ENCODE measurements at places on chromosomes 7 and 10.

GRCh38 chr10:63021225-63021624 is 111.9 kb upstream of the NRBF2 start:
- DNase-seq = no peak

DNA sequence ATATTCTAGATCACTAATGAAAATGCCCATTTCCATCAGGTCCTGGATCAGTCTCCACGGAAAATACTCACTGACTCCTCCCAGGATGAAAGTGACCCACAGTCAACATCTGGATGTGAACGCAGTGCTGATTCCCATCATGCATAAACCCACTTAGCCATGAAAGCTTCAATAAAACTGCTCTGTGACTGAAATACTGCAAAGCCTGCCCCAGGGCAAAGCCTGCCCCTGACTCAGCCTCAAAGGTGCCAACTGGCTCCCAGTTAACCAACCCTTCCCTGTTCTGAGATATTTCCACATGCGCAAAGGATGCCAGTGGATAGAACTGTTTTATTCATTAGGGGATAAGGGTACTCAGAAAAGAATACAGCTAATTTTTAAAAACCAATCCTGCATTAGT is 24.0 kb downstream of the OSBPL3 start:
- DNase-seq = no peak

- DNase-seq = no peak
These were observed 107.4 kb downstream of the ETV1 start for GRCh38 chr7:13882051-13882450.

DNA sequence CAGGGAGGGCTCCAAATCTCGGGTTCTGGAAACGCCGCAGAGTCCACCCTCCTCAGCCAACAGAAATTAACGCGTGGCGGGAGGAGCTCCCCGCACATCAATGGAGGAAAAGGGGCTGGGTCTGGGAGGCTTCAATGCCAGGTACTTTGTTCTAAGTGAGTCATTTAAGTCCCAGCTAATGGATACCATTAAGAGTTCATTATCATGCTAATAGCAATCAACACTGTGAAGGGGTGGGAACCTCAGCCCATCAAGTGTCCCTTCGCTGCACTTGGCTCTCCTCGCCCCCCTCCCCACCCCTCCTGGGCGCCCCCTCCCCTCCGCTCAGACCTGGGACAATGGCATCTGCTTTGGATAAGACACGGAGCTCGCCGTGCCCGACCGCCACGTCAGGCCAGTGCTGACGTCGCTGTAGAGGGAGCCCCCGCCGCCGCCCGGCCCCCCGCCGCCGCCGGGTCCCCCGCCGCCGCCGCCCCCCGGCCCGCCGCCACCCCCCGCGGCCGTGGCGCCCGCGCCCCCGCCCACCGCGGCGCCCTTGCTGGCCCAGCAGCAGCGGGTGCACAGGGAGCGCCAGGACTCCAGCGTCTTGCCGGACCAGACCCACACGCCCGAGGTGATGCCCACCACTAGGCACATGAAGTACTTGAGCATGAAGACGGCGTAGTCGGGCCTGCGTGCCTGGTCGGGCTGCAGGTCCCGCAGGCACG is 2.9 kb downstream of the FZD8 start:
- no peak for DNase-seq

- DNase-seq = no peak
These were observed 604.2 kb upstream of the POM121L12 start for GRCh38 chr7:52431082-52431815.

DNA sequence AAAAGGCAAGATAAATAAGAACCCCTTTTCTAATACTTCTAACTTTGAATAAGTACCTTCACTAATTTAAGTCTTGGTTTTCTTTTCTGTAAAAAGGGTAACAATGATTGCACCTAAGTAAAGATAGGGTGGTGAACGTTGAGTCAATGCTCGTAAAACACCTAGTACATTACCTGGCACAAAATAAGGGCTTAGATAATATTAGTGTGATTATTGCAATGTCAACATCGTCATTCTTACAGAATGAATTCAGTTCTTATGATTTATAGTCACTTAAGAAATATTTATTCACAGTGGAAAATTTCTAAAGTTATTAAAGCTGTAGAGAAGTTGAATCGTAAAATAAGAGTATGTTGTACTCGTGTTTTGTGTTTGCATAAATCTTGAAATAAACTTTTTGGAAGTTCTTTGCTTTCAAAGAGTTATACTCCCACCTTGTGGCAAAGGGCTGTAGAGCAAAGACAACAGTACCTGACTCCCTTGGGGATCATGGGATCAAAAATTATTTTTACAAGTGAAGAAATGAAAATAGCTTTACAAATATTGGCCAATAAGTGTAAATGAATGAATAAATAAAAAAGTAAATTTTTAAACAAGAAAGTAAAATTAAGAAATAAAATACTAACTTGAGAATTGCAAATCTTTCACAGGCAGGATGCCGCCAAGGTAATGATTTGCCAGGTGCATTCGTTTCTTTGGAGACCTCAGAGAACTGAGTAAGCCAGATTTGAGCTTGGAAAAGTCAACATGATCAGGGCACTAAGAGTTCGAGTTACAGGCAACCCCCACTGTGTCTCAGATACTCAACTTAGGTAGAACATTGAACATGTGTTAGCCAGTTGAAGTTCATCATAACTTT is 285.8 kb upstream of the CACNA2D1 start:
- no peak for DNase-seq

GRCh38 chr10:12892924-12893323 is 108.6 kb downstream of the CCDC3 start:
- DNase-seq = no peak

GRCh38 chr10:13360587-13360986 is 12.5 kb upstream of the SEPHS1 start:
- DNase-seq = no peak

- no peak for DNase-seq
These were observed 406.4 kb downstream of the SEMA3D start for GRCh38 chr7:84780158-84781124.

GRCh38 chr7:157952841-157953645 is 616.2 kb downstream of the DNAJB6 start:
- no peak for DNase-seq

DNA sequence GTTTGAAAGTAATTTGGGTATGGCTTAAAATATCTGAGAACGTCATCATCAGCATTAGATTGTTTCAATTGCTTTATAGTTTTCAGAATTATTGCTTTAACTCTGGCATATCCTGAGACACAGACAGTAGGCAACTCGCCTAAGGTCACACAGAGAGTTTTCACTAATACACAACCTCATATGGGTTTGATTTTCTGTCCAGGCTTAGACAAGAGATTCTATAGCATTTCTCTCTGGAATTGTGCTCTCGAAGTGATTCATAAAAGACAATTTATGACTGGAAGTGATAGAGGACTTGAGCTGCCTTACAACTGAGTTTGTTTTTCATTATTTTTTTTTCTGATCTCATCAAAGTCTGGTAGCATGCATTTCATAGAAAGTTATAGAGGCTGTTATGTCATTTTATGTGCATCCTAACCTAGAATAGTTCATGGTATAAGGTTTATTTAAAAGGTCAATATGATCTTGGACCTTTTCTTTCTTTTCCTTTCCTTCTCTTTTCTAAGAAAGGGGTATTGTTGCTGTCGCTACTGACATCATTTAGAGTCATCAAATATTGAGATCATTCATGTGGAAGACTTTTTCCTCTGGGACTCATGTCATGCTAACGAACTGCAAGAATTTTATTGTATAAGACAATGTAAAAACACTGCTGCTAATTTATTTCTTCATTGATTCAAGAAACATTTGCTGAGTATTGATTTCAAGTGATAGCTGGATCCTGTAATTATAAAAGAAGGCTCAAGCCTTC is 278.2 kb downstream of the PLXDC2 start:
- no peak for DNase-seq

DNA sequence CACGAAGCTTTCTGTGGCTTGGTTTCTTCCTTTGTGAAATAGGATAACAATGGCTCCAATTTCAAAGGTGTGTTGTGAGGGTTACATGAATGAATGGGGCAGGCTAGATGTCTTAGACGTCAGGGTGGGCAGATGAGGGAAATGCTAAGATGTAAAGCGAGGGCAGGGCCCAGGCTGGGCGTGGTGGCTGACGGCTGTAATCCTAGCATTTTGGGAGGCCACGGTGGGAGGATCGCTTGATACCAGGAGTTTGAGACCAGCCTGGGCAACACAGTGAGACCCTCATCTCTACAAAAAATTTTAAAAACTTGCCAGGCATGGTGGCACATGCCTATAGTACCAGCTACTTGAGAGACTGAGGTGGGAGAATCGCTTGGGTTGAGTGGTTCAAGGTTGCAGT is 607.7 kb upstream of the FOXK1 start:
- no peak for DNase-seq

GRCh38 chr7:106588422-106589197 is 72.3 kb downstream of the CCDC71L start:
- no peak for DNase-seq

DNA sequence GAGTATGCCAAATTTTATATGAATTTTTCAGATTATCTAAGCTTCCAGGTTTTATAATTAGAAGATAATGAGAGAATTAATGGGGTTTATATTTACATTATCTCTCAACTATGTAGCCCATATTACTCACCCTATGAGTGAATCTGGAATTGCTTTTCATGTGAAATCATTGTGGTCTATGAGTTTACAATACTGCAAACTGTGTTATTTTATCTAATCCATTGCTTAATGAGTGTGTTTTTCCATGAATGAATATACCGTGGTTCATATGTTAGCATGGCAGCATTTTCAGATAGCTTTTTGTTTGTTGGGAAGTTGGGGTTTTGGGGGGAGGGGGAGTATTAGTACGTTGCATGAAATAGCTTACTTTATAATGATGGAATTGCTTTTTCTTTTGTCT is 44.5 kb downstream of the FGFBP3 start:
- DNase-seq = no peak

GRCh38 chr7:157116762-157117161 is 22.0 kb upstream of the UBE3C start:
- no peak for DNase-seq

DNA sequence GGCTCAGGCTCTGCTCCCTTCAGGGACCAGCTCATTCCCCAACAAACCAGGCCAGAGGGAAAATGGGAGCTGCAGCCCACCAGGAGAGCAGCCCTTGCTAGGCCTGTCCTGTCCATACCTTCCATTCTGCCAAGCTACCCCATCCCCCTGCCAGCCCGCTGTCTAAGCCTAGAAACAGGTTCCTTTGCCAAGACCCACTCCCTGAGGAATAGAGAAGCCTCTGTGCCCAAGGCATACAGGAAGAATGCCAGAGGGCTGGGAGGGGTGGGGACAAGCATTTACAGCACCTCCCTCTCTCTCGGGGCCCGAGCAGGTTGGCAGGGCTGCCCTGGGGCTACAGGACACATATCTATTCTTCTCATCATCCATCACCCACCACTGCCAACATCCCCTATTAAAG is 178.3 kb downstream of the GRID1 start:
- DNase-seq = no peak

- DNase-seq = no peak
These were observed 263.2 kb downstream of the POU6F2 start for GRCh38 chr7:39240864-39241263.

- no peak for DNase-seq
These were observed 234.4 kb downstream of the TEX36 start for GRCh38 chr10:125448596-125448995.

DNA sequence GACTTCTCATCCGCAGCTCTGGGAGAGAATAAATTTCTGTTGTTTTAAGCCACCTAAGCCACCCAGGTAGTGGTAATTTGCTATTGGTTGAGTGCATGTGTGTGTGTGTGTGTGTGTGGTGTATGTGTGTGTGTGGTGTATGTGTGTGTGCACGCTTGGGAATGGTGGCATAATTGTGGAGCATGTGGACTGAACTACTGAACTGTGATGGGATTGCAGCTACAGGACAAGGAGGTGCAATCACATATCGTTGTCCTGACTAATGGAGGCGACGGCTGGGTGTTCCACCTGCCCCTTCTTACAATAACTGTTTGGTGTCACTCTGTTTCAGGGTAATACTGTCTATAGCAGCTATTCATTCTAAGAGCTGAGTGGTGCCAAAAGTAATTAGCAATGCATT is 448.7 kb upstream of the PFKP start:
- no peak for DNase-seq

DNA sequence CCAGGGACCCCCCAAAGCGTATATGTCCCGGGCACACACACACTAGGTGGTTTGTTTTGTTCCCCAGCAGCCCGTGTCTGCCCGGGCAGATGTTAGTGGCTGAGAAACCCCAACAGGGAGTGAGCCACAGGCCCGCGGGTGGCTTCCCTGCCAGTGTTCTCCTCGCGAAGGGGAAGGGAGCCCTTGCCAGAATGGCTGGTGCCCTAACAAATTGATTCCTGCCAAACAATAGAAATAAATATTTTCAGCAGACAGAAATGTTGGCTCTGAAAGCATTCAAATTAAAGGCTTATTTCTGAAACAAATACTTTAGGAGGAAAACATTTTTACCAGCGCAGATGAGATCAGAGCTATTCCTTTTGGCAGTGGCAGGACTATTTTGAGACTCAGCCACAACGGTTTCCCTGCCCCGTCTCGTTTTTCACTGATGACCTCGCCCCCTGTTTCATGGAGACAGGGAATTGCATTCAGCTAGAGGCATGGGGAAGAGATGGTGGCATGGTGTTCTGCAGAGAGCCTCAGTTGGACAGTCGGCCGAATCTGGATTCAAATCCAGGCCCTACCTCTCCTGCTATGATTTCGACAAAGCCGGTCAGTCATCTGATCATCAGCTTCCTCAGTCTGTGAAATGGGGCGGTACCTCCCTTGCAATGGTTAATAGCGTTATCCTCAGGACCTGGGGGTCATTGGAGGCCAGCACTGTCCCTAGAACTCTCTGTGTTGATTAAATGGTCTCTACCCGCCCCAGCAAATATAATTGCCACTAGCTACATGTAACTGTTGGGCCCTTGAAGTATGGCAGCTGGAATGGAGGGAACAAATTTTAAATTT is 84.5 kb downstream of the CUX1 start:
- DNase-seq = no peak

DNA sequence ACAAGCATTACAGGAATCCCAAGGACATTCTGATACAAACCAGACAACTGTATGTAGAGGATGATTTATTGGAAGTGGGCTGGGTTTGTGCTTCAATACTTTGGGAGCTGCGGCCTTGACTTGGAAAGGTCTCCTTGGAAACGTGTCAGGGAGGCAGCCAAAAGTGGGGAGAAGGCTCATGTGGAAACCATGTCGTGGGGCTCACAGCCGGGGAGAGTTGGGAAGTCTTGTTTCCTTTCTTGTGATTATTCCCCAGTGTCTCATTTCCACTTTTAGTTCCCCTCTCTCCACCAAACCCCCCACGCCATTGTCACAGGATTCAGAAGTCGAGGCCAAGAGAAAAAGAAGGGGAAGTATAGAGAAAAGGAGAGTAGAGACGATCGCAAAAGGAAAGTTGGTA is 53.9 kb upstream of the SFMBT2 start:
- DNase-seq = no peak

- DNase-seq = no peak
These were observed 55.6 kb upstream of the DLX6 start for GRCh38 chr7:96949766-96950165.

DNA sequence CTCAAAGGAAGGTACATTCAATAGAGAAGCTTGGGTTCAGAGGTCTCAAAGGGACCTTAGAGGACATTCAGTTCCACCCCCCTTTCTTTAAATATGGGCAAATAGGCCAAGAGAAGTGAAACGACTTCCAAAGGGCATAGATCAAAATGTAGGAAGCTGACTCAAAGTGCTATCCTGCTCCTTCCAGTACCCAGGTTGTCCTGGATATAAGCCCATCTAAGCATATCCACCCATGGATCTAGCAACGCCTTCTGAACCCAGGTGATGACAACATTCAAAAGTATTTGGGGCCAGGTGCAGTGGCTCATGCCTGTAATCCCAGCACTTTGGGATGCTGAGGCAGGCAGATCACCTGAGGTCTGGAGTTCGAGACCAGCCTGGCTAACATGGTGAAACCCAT is 5.3 kb downstream of the ATXN7L1 start:
- DNase-seq = no peak

Measured in retinal pigment epithelial cell (primary cell).